ENCODE measurements at places on chromosomes 12 and 14. TPM values are rescaled to one million over a fixed set of nuclear protein-coding genes. Genes with fewer than 3 reads are reported as not detected.

GRCh38 chr12:103169-103981 is 36.8 kb downstream of the IQSEC3 start:
- peaks cover 24% of the 10 kb centered on the region for H3K27me3 ChIP-seq
- no peak overlapping the region for H3K4me3 ChIP-seq
- no peaks in the 10 kb centered on the region for H3K36me3 ChIP-seq
- DNase-seq, result no peak

GRCh38 chr12:116759783-116760621 is 21.9 kb downstream of the RNFT2 start:
- DNase-seq, result no peak
- no peaks in the 10 kb centered on the region for H3K36me3 ChIP-seq
- no peaks in the 10 kb centered on the region for H3K27me3 ChIP-seq
- H3K27ac ChIP-seq, result no peak overlapping the region

The TAS2R9 gene
- not detected for polyA plus RNA-seq

- H3K36me3 ChIP-seq, result no peaks in the 10 kb centered on the region
- no peak overlapping the region for H3K27ac ChIP-seq
- H3K4me1 ChIP-seq, result no peaks in the 10 kb centered on the region
- H3K27me3 ChIP-seq, result no peaks in the 10 kb centered on the region
- no peak overlapping the region for H3K4me3 ChIP-seq
Observed at GRCh38 chr14:73503648-73504047, 12.9 kb downstream of the RIOX1 start.

The GARIN6 gene
- polyA plus RNA-seq, result not detected

The ERP27 gene
- polyA plus RNA-seq, result not detected

The UNG gene
- polyA plus RNA-seq, result 16.0 TPM

The NKX2-1 gene
- not detected for polyA plus RNA-seq

The RPS6KA5 gene
- 0.59 TPM for polyA plus RNA-seq

The COX8C gene
- polyA plus RNA-seq, result not detected

The ENDOU gene
- 0.09 TPM for polyA plus RNA-seq

The RNASE7 gene
- polyA plus RNA-seq, result not detected

DNA sequence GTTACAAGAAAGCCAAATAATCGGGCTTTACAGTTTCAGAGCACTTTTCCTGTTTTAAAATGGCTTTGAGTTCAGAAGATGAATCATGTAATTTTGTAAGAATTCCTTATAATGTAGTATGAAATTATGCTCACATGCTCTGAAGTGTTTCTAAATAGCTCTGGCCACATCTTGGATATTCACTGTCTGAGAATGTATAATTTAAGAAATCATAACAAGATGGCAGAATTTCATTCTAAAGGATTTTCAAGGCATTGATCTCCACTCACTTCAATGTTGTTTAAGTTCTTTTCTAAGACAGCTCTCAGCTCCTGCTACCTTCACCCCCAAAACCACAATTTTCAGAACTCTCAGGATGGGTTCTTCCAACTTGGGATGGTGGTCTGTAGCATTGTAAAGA is 180.1 kb downstream of the DACT1 start:
- H3K4me3 ChIP-seq, result no peak overlapping the region
- no peak overlapping the region for H3K27ac ChIP-seq
- H3K4me1 ChIP-seq, result peaks cover 10% of the 10 kb centered on the region
- H3K27me3 ChIP-seq, result no peaks in the 10 kb centered on the region

GRCh38 chr12:72368298-72368697 is 96.1 kb downstream of the TRHDE start:
- no peak overlapping the region for H3K4me3 ChIP-seq
- no peak overlapping the region for H3K27ac ChIP-seq
- no peaks in the 10 kb centered on the region for H3K27me3 ChIP-seq
- H3K36me3 ChIP-seq, result no peaks in the 10 kb centered on the region
- no peak for DNase-seq

DNA sequence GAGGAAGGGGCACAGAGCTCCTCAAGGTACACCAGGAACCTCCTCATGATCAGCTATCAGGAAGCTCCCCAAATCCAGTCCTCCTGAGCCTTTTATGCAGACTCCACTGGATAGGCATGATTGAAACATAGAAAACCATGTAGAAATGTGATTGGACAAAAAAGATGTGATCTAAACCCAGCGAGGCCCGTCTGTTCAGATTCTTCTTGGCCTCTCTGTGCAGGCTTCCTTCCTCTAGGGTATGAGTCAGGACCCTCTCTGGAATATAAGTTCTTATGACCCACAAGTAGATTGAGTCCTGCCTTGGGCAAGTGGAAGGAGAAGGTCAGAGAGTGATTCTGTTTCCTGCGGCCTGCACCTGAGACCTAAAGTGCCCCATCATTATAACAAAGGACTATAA is 166.3 kb downstream of the PHLDA1 start:
- H3K4me3 ChIP-seq, result no peak overlapping the region
- H3K27me3 ChIP-seq, result no peaks in the 10 kb centered on the region
- DNase-seq, result no peak
- peaks cover 4% of the 10 kb centered on the region for H3K4me1 ChIP-seq
- H3K27ac ChIP-seq, result no peak overlapping the region

DNA sequence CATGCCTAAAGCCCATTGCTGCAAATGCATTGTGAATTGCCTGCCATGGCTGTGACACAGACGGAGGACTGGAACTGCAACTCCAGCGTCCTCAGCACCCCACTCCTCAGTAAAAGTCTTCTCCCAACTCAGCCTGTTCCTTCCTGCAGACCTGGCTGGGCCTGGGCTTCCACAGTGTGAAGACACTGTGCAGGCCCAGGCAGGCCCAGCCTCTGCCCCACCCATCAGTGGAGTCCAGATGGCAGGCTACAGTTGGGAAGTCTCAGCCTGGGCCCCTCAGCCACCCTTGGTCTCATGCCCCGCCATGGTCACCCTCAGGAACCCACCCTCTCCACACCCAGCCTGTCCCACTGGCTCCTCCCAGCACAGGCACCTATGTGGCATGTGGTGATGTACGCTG is 22.0 kb downstream of the VSX2 start:
- H3K36me3 ChIP-seq, result no peaks in the 10 kb centered on the region
- DNase-seq, result no peak
- H3K4me3 ChIP-seq, result no peak overlapping the region
- H3K4me1 ChIP-seq, result no peaks in the 10 kb centered on the region

The IL26 gene
- 0.07 TPM for polyA plus RNA-seq

DNA sequence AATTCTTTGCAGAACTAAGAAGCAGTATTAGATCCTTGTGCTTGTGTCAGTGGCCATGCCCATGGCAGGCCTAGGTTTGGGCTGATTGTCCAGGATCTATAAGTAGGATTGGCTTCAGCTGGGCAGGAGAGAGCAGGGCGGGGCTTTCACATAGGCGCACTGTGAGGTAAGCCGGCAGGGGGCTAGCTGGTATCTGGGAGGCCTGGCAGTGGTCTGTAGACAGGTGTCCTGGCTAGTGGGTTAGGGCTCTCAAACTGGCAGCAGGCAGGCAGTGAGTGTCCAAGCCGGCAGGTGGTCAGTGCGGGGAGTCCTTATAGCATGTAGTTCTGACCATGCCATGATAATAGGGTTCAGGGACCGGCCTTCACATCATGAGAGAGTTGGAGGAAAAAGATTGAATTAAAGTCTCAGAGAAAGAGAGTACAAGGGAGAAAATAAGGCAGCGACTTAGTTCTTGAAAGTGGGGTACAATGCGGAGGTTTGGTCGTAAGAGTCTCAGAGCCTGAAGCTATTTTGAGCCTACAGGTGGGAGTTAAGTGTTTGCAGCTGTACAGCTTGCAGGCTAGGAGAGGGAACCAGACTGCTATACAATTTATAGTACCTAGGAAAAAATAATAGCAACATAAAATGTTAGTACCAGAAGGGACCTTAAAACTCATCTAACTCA is 137.4 kb downstream of the TPH2 start:
- H3K27me3 ChIP-seq, result no peaks in the 10 kb centered on the region
- no peaks in the 10 kb centered on the region for H3K4me1 ChIP-seq
- DNase-seq, result no peak
- H3K27ac ChIP-seq, result no peak overlapping the region
- H3K36me3 ChIP-seq, result no peaks in the 10 kb centered on the region
- H3K4me3 ChIP-seq, result no peak overlapping the region

DNA sequence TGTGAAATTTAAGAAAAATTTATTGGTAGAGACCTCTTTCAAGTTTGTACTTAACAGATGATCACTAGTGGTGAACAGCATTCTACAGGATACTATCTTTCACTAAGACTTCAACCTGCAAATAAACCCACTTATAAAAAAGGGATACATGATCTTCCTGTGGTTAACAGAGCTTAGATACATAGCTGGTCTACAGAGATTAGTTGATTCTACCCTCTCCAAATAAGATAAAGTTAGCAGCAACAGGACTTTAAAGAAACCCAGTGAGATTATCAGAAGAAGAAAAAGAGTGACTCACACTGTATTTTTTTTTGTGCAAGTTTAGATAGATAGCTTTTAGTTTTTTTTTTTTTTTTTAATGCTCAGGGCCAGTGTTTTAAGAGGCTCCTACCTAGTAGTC is 34.5 kb downstream of the USP44 start:
- H3K4me1 ChIP-seq, result no peaks in the 10 kb centered on the region
- no peak for DNase-seq
- no peaks in the 10 kb centered on the region for H3K27me3 ChIP-seq
- peaks cover 5% of the 10 kb centered on the region for H3K36me3 ChIP-seq
- no peak overlapping the region for H3K27ac ChIP-seq

DNA sequence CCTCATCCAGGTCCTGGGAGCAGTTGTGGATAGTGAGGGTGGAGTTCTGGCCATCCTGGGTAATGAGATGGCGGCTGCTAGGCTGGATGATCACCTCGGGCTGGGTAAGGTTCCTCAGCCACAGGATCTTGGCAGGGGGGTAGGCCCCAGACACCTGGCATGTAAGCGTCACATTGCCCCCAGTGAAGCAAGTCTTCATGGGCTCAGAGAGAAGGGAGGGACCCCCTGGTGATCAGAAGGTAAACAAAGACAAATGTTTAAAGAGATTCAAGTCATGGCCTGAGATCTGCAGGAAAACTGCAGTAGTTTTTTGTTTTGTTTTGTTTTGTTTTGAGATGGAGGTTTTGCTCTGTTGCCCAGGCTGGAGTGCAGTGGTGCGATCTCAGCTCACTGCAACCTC is 12.8 kb upstream of the WSB2 start:
- H3K27ac ChIP-seq, result no peak overlapping the region
- H3K27me3 ChIP-seq, result no peaks in the 10 kb centered on the region
- DNase-seq, result no peak

DNA sequence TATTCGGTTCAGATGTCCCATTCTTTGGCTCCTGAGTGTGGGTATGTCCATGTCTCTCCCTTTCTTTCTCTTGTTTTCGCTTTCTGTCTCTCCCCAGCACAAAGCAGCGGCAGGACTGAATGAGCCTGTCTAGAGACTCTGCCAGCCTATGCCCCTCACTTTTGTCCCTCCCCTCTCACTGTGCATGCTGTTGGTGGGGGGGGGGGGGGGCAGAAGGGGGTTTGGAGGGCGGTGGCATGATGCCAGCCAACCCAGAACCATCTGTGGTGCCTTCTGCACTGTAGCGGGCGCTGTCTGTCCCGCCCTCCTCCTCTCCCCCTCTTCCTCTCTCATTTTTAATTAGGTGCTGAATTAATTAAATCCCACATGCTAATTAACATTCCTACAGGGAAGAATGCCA is 17.7 kb downstream of the NGDN start:
- no peaks in the 10 kb centered on the region for H3K4me1 ChIP-seq
- H3K36me3 ChIP-seq, result peaks cover 1% of the 10 kb centered on the region
- no peak overlapping the region for H3K4me3 ChIP-seq
- DNase-seq, result no peak
- no peak overlapping the region for H3K27ac ChIP-seq

The GUCY2C gene
- polyA plus RNA-seq, result 0.02 TPM

DNA sequence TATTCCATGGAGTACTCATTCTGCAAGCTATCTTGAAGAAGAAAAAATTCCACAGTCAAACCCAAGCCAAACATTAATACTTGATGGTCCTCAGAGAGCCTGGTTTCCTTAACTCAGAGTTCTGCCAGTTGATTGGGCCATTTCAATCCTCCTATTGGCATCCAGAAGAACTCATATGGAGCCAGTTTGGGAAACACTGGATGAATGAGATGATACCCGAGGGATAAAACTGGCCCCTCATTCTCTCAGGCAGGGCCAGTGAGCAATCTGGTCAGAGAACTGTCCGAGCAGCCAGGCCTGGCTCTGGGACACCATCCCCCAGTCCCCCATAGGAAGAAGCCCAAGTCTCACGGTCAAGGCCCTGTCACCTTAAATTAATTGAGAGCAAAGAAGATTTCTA is 48.8 kb downstream of the NUAK1 start:
- no peaks in the 10 kb centered on the region for H3K27me3 ChIP-seq
- peaks cover 14% of the 10 kb centered on the region for H3K4me1 ChIP-seq
- no peak overlapping the region for H3K27ac ChIP-seq
- no peak for DNase-seq

DNA sequence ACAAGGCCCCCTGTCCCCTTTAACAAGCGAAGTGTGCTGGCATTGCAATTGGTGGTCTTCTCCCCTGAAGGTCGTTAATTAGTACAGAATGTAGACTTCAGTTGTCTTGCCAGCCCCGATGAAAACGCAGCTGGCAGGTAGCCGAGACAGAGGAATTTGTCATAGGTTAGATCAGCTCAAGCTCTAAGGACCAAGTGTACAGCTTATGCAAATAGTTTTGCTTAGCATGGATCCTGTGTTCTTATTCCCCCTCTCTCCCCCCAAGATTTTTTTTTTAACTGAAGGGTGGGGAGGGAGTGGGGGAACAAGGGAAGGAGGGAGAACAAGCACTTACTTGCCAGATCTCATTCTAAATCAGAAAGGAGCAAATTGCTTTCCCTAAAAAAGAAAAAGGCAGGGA is 58.6 kb upstream of the PARP11 start:
- H3K27ac ChIP-seq, result no peak overlapping the region
- no peak for DNase-seq
- H3K27me3 ChIP-seq, result no peaks in the 10 kb centered on the region

Measured in fibroblast of lung (primary cell).